ENCODE measurements at places on chromosomes 16 and 17. TPM values are rescaled to one million over a fixed set of nuclear protein-coding genes. Genes with fewer than 3 reads are reported as not detected.

GRCh38 chr16:30096862-30097563 is 1.0 kb upstream of the YPEL3 start:
- H3K4me3 ChIP-seq = no peak overlapping the region
- no peaks in the 10 kb centered on the region for H3K27me3 ChIP-seq
- peaks cover 13% of the 10 kb centered on the region for H3K4me1 ChIP-seq
- no peak for DNase-seq
- peak overlapping the region; percentile 91 for H3K27ac ChIP-seq

DNA sequence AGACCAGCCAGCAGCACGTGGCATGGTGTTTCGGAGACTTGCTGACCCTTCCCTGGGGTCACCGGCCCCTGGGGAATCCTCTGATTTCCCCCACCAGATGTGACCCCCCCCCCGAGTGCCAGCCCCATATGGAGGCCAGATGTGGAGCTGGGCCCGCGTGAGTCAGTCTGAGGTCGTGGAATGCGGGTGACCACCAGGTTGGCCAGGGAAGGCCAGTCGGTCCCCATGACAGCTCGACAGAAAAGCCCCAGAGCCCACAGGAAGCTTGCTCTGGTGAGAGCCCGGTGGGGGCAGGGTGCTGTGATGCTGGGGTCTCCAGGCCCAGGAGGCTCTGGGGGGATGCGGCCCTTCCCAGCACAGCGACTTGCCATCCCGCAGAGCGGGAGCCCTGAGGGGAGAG is 209.0 kb downstream of the NTN1 start:
- no peaks in the 10 kb centered on the region for H3K36me3 ChIP-seq
- H3K4me3 ChIP-seq = no peak overlapping the region
- DNase-seq = peak; percentile 23
- H3K27me3 ChIP-seq = no peaks in the 10 kb centered on the region
- peaks cover 8% of the 10 kb centered on the region for H3K4me1 ChIP-seq

DNA sequence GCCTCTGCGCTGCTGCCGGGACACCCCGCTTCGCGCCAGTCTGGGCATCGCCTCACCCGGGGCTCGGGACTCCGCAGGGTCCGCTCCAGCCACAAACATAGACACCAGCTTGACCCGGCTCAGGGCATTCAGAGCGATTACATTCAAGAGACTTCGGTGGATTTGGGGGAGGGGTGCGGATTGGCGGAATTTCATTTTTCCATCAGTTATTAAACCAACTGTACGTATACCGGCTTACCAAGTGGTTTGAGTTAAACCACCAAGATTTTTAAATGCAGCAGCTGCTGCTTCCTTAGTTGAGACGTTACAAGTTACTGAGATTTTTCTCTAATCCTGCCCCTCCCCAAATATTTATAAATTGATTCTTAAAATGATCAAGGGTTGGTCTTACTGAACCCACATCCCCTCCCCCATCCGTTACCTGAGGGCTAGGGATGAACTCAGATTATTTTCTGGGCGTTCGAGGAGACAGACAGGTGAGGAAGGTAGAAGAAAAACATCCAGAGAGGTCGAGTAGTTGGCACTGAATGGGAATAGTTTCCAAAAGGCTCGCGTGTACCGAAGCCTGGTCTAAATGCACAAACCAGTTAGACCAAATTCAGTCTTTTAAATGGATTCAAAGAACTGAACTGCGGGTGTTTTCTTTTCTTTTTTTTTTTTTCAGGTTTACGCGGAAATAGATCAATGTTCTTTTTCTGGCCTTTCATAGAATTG is 1.5 kb downstream of the CRHR1 start:
- no peak overlapping the region for H3K4me3 ChIP-seq
- H3K27me3 ChIP-seq = peaks cover 88% of the 10 kb centered on the region
- H3K4me1 ChIP-seq = peaks cover 1% of the 10 kb centered on the region
- H3K36me3 ChIP-seq = no peaks in the 10 kb centered on the region

DNA sequence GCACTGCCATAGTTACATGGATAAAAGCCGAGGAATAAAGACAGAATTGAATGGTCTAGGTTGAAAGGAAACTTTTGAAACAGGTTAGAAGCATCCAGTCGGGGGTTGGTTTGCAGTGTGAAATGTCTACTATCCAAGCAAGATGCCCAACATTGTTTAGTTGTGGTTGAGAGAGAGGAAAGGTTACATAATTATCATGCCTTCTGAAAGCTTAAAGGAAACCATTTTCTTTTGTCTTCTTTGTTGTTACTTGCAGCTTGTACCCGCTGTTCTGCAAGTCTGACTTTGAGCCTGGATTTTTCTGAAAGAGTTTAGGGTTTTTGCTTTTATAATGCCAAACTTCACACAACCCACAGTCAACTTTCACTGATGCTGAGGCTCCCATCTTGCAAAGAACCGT is 167.9 kb downstream of the AXIN2 start:
- no peaks in the 10 kb centered on the region for H3K36me3 ChIP-seq
- peaks cover 3% of the 10 kb centered on the region for H3K4me1 ChIP-seq
- DNase-seq = no peak
- no peak overlapping the region for H3K27ac ChIP-seq

GRCh38 chr16:57276596-57276995 is 7.9 kb downstream of the PLLP start:
- H3K36me3 ChIP-seq = no peaks in the 10 kb centered on the region
- peaks cover 22% of the 10 kb centered on the region for H3K27me3 ChIP-seq
- no peak overlapping the region for H3K27ac ChIP-seq
- no peaks in the 10 kb centered on the region for H3K4me1 ChIP-seq
- DNase-seq = no peak

DNA sequence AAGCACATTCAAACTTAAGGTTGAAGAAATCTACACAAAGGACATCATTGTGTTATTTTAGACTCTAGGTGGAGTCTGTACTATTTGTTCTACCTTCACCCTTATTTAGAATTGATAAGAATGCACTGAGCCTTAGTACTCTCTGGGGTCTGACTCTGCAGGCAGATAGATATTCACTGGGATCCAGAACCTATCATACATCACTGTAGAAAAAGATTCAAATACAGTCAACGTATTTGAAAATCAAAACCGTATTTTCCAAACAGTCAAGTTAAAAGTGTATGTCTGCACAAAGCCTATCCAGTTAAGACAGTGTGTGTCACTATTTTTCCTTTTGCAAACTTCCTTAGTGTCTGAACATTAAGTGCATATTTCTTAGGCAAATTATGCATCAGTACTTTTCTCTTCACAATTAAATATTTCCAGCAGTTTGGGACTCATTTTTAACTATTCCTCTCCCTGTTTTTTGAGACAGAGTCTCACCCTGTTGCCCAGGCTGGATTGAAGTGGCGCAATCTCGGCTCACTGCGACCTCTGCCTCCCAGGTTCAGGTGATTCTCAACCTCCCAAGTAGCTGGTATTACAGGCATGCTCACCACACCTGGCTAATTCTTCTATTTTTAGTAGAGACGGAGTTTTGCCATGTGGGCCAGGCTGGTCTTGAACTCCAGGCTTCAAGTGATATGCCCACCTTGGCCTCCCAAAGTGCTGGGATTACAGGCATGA is 22.3 kb downstream of the MOSMO start:
- no peaks in the 10 kb centered on the region for H3K27me3 ChIP-seq
- H3K4me3 ChIP-seq = no peak overlapping the region
- no peak for DNase-seq
- H3K4me1 ChIP-seq = peaks cover 11% of the 10 kb centered on the region
- H3K27ac ChIP-seq = no peak overlapping the region
- H3K36me3 ChIP-seq = peaks cover 4% of the 10 kb centered on the region

- DNase-seq = no peak
- H3K4me3 ChIP-seq = no peak overlapping the region
- H3K27me3 ChIP-seq = peaks cover 15% of the 10 kb centered on the region
- H3K27ac ChIP-seq = no peak overlapping the region
- H3K4me1 ChIP-seq = peaks cover 4% of the 10 kb centered on the region
- H3K36me3 ChIP-seq = no peaks in the 10 kb centered on the region
These were observed 117.8 kb downstream of the RAB11FIP4 start for GRCh38 chr17:31509095-31509804.

DNA sequence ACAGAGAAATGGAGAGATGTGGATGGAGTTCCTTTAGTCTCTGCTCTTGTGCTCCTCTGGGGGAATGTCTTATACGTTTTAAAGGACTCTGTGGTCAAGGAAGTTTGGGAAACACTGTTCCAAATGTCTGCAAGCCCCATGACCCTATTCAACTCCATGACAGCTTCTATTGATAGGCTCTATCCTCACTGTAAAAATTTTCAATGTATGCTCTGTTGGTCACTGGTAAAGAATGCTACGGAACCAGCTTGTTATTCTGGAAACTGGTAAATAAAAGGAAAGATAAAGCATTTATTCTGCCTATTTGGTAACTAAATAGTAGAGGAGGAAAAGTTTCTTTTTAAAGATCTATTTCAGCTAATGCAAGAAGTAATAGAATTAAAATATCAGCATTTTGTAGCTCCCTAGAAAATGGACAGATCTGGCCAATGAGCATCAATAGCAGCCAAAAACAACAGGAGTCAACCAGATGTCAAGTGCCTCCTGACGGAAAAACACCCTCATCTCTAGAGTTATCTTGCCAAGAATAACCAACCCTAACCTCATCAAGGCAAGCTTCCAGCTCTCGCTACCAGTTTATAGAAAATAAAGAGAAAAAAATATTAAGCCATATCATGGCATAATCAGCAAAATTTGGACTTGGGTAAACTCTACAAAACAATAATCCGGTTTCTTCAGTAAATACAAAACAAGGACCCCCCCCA is 16.1 kb downstream of the GDE1 start:
- no peaks in the 10 kb centered on the region for H3K27me3 ChIP-seq
- H3K4me3 ChIP-seq = no peak overlapping the region
- peak; percentile 17 for DNase-seq
- no peaks in the 10 kb centered on the region for H3K4me1 ChIP-seq
- no peak overlapping the region for H3K27ac ChIP-seq

DNA sequence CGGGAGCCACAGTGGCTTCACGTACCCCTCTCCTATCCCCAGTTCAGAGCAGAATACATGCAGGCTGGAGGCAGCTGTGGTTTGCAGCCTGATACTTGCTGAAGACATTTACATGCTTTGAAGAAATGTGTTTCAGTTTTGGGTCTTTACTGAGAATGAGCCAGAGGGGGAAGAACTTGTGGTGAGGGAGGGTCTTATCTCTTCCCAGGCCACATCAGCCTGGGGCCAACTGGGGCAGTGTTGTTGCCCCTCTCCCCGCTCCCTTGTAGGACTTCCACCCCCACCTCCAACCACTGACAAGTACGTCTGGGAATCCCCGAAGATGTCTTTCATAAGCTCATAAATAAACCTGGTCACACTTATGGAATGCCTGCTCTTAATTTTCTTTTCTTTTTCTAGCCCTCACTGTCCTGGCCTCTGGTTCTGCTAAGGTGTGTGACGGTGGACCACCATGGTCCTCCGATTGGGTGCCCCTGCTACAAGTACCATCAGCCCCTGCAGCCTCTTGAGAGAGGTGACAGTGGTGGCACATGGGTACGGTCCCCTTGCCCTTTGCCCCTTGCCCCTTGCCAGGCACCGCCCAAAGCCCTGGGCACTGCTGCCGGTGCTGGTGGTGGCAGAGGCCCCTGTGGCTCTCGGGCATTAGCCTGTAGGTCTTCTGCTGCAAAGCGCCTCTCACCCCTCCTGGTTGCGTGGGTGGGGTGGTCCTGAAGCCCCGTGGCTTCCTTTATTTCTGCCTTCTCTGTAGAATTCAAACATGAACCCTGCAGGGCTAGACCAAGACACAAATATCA is 144.8 kb upstream of the RPH3AL start:
- no peaks in the 10 kb centered on the region for H3K36me3 ChIP-seq
- no peaks in the 10 kb centered on the region for H3K27me3 ChIP-seq
- H3K27ac ChIP-seq = no peak overlapping the region
- no peak overlapping the region for H3K4me3 ChIP-seq

DNA sequence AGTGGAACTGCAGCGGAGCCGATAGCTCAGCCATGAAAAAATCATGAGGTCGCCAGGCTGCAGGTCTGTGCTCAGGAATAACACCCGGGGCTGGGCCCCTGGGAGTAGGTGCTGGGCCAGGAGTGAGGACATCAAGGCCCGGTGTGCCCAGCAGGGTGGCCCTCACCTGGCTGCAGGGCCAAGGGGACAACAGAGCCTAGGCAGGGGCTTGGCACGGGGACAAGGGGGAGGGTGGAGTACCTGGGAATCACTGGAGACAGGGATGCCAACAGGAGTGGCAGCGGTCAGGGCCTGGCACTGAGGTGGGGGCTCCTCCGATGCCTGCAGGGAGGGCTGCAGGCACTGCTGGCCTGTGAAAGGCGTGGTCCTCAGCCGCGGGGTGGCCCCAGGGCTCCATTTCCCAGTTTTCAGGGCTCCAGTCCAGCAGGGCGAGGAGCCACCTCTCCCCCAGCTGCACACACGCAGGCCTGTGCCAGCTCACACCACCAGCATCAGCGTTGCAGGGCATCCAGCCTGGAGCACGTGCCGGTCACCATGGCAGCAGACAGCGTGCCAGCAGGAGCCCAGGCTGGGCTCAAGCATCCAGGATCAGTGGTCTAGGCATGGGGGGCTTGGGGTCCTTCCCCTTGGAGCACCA is 4.7 kb upstream of the FSCN2 start:
- peaks cover 18% of the 10 kb centered on the region for H3K4me1 ChIP-seq
- peaks cover 7% of the 10 kb centered on the region for H3K27me3 ChIP-seq
- H3K4me3 ChIP-seq = no peak overlapping the region
- no peak overlapping the region for H3K27ac ChIP-seq
- DNase-seq = peak; percentile 21
- H3K36me3 ChIP-seq = no peaks in the 10 kb centered on the region

DNA sequence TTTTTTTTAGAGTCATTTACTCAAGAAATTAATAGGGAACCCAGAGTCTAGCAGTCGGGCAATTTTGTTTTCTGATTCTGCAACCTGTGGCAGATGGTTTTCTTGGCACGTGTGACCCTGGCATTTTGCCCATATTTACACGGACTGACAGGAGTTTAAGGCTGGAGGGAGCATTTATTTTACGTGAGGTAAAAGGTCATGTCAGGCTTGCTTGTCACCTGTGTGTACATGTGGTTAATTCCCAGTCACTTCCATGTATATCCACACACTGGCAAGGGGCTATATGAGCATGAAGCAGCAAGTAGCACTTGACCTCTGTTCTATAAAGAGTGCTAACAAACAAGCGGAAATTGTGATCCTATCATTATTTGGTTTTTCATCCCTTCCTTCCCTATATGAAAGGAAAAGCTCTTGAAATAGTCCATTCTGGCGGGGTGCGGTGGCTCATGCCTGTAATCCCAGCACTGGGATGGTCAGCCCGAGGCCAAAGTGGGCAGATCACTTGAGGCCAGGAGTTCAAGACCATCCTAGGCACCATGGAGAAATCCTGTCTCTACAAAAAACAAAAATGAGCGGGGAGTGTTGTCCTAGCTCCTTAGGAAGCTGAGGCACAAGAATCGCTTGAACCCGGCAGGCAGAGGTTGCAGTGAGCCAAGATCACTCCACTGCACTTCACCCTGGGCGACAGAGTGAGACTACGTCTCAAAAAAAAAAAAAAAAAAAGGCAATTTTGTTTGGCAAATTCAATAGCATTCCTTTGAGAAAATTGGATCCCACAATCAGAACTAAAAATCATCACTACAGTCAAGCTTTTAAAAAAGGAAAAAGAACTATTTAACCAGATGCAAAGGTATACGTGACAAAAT is 2.1 kb downstream of the SPAG9 start:
- H3K4me3 ChIP-seq = no peak overlapping the region
- no peak for DNase-seq
- no peaks in the 10 kb centered on the region for H3K36me3 ChIP-seq
- H3K4me1 ChIP-seq = peaks cover 6% of the 10 kb centered on the region

GRCh38 chr16:86747761-86748160 is 169.4 kb downstream of the FOXL1 start:
- H3K4me1 ChIP-seq = peaks cover 12% of the 10 kb centered on the region
- DNase-seq = no peak
- no peaks in the 10 kb centered on the region for H3K36me3 ChIP-seq
- H3K4me3 ChIP-seq = no peak overlapping the region
- H3K27ac ChIP-seq = no peak overlapping the region

The SLC5A11 gene
- under 0.01 TPM for total RNA-seq

The PRR29 gene
- total RNA-seq = not detected

The SHISA6 gene
- not detected for total RNA-seq

The LHX1 gene
- not detected for total RNA-seq

The PPY gene
- total RNA-seq = not detected

The HSPB9 gene
- total RNA-seq = not detected

The PIGQ gene
- 7.2 TPM for total RNA-seq

The PAQR4 gene
- 2.2 TPM for total RNA-seq

The KRTAP17-1 gene
- total RNA-seq = not detected
